ENCODE measurements at places on chromosomes 16 and 17.

- DNase-seq, result no peak
These were observed 9.6 kb upstream of the RBFOX3 start for GRCh38 chr17:79620207-79621038.

DNA sequence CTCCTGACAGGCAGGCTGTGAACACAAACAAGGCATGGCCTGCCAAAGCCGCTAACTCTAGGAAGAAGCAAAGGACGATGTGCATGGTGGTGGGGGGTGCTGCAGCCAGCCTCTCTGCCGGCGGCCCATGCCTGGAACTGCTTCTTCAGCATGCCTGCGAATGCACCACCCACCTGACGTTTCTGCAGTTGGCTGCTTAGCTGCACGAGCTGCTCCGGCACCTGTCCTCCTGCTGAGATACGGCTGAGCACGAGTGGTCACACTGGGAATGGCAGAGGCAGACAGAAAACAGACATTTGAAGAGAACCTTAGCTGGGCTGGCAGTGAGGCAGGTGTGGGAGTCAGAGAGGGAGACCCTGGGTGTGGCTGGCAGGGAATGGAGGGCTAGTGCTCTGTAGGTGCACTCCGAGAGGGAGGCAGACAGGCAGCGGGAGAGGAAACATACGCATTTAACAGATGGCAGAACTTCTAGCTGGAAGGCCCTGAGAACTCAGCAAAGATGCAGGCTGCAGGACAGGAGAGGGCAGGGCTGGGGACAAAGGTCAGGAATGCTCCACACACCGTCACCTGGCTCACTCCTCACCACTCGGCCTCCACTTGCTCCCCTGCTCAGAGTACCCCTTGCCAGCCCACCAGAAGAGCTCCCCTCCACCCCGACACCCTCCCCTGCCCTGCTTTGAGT is 5.2 kb downstream of the FLCN start:
- no peak for DNase-seq

DNA sequence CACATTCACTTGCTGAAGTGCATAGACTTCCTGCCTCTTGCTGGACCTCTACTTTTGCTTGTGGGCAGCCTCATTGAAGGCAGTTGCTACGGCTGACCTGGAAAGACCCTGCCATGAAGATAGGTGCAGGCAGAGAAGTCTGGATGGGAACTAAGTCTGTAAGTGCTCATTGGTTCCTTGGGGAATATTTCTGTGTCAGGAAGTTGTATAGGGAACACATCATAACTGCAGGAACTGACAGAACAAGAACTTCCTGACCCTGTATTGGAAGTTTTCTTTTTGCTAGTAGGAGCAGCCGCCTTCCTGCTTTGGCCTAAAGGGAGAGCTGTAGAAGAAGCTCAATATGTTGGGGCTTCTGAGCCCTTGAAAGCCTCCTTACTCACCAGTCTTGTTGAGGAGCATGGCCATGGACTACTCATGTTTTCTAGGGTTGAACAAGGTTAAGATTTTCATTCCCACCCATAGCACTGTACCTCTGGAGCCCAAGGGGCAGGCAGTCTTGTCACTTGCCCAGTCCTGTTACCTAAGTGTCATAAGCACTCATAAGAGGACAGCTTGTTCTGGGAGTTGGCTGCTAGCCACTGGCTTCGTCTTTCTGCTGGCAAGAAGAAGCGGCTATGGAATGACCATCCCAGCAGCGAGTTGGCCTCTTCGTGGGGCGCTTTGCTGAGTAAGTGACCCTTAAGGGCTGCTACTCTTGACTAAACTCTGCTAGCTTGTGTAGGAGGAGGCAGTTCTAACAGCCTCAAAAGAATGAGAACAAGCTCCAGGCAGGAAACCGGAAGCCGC is 7.2 kb downstream of the UBFD1 start:
- DNase-seq, result no peak

GRCh38 chr17:81950501-81950900 is 3.5 kb upstream of the MYADML2 start:
- no peak for DNase-seq

- no peak for DNase-seq
These were observed 123.9 kb downstream of the PRKCB start for GRCh38 chr16:23959752-23960072.

- no peak for DNase-seq
These were observed 1.1 kb upstream of the AXIN1 start for GRCh38 chr16:353404-354290.

- no peak for DNase-seq
These were observed 13.8 kb upstream of the BCAR1 start for GRCh38 chr16:75264999-75265910.

DNA sequence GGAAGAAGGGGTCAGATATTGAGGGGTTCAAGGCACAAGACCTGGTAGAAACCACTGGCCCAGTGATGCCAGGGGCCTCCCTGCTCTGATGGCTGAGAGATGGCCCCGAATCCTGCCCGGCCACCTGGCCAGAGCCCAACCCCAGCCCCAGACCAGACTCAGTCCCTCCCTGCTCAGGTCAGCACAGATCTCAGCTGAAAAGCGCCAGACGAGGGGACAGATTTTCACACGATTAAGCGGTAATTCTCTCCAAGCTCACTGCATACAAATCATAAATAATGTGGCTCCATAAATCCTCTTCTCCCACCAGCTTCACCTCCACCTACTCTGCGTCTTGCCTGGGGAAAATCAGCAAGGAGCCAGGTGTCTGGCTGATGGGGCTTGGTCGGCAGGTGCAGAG is 57.1 kb downstream of the ENGASE start:
- no peak for DNase-seq

GRCh38 chr17:81846743-81847689 is 12.2 kb upstream of the PPP1R27 start:
- DNase-seq, result no peak

- no peak for DNase-seq
These were observed 11.3 kb downstream of the SSTR2 start for GRCh38 chr17:73175962-73176565.

Measured in stimulated activated CD4-positive, alpha-beta T cell treated with anti-CD3 and anti-CD28 coated beads, Interleukin-12 subunit alpha, Interleukin-12 subunit beta, amount 100 ng/mL, for 24 hours (primary cell).